ENCODE measurements at places on chromosomes 3 and 15.

DNA sequence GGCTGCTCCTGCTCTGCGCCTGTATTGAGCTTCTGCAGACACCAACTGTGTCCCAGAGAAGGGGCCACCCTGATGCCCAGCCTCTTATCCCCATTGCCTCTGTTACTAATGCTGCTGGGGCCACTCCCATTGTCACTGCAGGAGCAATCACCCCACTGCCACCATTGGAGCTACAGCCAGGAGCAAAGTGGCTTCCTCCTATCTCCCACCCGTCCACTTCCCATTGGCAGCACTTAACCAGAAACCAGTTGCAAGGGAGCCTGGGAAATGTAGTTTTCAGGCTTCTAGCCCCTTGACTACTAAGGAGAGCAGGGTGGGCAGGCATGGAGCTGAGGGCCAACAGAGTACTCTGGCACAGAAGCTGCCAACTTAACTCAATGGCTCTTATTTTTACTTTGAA lies 55.9 kb upstream of the KLF13 start:
- no peaks in the 10 kb centered on the region for H3K36me3 ChIP-seq
- no peak overlapping the region for H3K27ac ChIP-seq
- no peaks in the 10 kb centered on the region for H3K27me3 ChIP-seq
- no peaks in the 10 kb centered on the region for H3K4me1 ChIP-seq
- no peak for DNase-seq
- no peak overlapping the region for H3K4me3 ChIP-seq

GRCh38 chr3:94179059-94179458 lies 116.2 kb downstream of the NSUN3 start:
- no peaks in the 10 kb centered on the region for H3K27me3 ChIP-seq
- DNase-seq: no peak
- H3K4me3 ChIP-seq: no peak overlapping the region
- H3K27ac ChIP-seq: no peak overlapping the region

DNA sequence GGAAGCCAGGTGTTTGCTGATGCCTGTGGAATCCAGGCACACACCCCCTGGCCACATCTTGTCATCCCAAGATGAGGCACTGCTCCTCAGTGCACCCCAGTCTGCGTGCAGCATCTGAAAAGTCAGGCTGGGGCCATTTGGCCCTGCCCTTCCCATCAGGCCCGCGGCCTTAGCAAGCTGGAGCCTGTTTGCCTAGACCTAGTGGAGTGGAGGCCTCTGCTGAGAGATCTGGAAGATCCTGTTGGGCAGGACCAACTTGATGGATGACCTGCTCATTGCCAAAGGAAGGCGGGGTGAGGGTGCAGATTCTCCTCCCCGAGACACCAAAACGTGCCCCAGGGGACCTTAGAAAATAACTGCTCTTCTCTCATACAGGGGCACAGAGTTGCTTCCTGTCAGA lies 220.2 kb downstream of the SHQ1 start:
- no peak overlapping the region for H3K4me3 ChIP-seq
- no peaks in the 10 kb centered on the region for H3K4me1 ChIP-seq
- H3K36me3 ChIP-seq: no peaks in the 10 kb centered on the region
- no peak overlapping the region for H3K27ac ChIP-seq

DNA sequence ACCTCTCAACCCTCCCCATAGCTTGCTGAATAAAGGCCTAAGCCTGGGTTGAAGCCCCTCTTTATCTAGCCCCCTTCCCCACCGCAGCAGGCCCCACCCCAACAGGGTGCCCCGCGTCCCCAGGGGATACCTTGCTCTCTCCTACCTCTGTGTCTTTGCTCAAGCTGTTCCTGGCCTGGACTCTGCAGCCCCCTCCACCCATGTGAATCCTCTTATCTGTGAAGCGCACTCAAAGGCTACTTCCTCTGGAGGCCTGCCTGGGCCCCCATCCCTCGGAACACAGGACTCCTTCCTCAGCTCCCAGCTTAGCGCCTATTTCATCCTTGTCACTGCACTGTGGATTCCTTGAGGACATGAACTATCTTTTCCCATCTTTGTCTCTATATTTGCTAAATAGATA lies 61.4 kb upstream of the HERC1 start:
- H3K27me3 ChIP-seq: no peaks in the 10 kb centered on the region
- no peaks in the 10 kb centered on the region for H3K36me3 ChIP-seq
- no peak overlapping the region for H3K27ac ChIP-seq
- no peak overlapping the region for H3K4me3 ChIP-seq

GRCh38 chr15:64842096-64842939 lies 603 bp downstream of the PLEKHO2 start:
- DNase-seq: no peak
- H3K27me3 ChIP-seq: no peaks in the 10 kb centered on the region
- H3K36me3 ChIP-seq: no peaks in the 10 kb centered on the region

DNA sequence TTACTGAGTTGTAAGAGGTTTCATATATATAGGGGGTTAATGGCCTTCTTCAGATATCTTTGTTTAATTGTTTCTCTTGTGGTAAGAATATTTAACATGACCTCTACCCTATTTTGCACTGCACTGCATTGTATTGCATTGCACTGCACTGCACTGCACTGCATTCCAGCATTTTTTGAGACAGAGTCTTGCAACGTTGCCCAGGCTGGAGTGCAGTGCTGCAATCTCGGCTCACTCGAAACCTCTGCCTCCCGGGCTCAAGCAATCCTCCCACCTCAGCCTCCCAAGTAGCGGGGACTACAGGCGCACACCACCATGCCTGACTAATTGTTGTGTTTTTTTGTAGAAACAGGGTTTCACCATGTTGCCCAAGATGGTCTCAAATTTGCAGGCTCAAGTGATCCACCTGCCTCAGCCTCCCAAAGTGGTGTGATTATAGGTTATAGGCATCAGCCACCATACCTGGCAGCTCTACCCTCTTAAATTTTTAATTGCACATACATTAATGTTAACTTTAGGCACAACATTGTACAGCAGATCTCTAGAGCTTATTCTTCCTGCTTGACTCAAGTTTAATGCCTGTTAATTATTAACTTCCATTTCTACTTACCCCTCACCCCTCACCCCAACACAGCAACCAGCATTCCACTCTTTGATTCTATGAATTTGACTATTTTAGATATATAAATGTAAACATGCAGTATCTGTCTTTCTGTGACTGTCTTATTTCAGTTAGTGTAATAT lies 38.4 kb downstream of the NEDD4 start:
- H3K36me3 ChIP-seq: no peaks in the 10 kb centered on the region
- H3K4me1 ChIP-seq: no peaks in the 10 kb centered on the region
- DNase-seq: no peak
- no peak overlapping the region for H3K4me3 ChIP-seq
- no peak overlapping the region for H3K27ac ChIP-seq
- no peaks in the 10 kb centered on the region for H3K27me3 ChIP-seq

DNA sequence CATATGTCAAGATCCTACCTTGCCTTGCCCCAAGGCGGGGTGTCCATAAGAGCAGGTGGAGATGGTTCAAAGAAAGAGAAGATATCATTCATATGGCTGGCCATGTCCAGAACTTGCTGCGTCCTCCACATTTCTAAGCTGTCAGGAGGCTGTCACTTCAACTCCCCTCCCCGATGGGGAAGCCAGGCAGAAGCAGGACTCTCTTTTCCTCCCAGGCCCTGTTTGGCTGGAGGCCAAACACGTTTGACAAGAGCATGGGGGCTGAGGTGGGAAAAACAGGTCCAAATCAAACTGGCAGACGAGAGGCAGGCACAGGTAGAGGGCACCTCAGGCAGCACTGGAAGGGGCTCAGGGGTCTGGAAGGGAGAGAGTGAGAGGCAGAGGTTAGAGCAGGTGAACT lies 37.7 kb downstream of the MESD start:
- no peak overlapping the region for H3K4me3 ChIP-seq
- no peaks in the 10 kb centered on the region for H3K27me3 ChIP-seq
- H3K4me1 ChIP-seq: no peaks in the 10 kb centered on the region
